ENCODE measurements at places on chromosomes 7 and 10.

GRCh38 chr10:81843042-81843441 lies 32.0 kb upstream of the NRG3 start:
- DNase-seq = no peak

DNA sequence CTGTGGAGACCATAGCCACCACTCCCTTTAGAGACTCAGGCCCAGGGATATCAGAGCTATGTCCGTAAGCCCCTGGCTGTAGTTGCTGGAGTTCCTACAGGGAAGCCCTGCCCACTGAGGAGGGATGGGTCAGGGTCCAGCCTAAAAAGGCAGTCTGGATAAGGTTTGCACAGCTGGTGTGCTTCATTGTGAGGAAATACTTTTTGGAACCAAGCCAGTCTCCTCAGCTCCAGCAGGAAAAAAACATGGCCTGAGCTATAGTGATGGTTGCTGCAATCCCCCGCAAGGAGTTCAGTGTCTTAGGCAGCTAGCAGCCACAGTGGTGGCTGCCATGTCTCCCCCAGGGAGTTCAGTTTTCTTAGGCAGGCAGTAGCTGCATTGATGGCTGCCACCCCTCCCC lies 52.6 kb upstream of the CYP2C8 start:
- DNase-seq = no peak

DNA sequence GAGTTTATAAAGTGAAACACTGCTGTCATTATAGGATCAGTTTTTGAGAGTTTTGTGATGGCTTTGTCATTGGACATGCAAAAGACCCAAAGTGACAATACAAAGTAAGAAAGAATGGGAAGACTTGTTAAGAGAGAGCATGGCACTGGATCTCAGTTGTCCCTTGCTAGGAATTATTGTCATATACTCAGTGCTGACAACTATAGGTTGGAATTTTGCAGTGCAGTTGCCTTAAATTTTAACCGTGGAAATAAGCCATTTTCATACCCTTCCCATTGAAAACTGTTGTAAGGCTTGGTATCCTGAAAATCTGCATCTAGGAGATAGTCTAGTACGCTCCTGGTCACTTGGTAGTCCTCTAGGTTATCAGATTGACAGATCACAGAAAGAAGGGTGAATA lies 1156.7 kb downstream of the GATA3 start:
- DNase-seq = no peak

DNA sequence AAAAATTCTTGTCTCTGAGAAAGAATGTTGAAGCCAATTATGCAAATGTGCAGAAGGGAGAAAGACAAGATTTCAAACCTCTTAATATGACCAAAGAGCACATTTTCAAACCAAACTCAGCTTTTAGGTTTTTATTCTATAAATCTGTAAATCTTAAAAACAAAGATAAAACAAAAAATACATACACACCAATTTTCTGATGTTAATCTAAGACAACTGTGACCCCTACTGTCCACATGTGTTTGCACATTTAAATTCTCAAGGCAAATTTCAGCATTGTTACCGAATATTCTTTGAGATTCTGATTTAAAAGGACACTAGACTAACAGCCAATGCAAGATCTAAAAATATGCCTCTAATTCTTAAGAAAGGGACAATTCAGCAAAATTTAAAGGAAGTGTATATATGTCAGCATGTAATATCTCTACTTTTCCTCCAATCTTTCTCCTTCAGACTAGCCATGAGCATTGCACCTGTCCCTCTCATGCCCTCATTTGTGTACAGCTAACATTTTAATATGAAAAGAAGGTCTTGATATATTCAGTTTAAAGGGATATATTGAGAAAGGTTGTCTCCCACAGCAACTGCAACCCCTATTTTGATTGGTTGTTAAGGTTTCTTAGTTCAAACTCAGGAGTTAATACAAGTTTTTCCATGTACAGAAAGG lies 417.9 kb downstream of the IPMK start:
- DNase-seq = no peak

DNA sequence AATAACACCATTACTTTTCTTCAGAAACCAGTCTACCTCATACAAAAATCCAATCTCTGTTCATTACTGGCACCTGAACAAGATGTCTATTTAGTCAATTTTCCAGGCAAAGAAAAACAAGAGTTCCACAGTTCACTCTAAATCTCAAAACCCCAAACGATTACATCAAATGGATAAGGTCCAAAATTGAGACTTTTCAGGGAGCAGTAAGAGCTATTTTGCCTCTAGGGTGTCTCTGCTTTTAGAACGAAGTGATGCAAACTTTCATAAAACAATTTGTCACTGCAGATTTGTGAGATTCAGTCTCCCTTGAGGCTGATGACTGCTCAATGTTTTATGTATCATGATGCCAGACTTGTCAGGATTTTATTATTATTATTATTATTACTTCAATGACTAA lies 937.0 kb upstream of the PHF14 start:
- no peak for DNase-seq

DNA sequence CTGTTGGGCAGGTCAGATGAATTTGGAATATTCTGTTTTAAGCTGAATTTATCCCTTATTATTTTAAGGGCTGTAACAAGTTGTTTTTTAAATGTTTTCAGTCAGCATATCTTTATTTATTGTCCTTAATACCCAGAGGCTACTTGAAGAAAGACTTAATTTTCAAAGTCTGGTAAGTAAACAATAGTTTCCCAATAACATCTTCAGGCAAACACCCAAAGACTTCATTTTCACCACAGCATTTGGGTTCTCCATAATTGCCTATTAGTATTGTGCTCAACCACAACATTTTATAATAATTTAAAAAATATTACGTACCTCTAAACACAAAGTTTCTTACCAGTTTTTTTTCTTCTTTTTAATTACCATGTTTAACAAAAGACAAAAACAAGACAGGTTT lies 60.0 kb upstream of the MKLN1 start:
- no peak for DNase-seq

DNA sequence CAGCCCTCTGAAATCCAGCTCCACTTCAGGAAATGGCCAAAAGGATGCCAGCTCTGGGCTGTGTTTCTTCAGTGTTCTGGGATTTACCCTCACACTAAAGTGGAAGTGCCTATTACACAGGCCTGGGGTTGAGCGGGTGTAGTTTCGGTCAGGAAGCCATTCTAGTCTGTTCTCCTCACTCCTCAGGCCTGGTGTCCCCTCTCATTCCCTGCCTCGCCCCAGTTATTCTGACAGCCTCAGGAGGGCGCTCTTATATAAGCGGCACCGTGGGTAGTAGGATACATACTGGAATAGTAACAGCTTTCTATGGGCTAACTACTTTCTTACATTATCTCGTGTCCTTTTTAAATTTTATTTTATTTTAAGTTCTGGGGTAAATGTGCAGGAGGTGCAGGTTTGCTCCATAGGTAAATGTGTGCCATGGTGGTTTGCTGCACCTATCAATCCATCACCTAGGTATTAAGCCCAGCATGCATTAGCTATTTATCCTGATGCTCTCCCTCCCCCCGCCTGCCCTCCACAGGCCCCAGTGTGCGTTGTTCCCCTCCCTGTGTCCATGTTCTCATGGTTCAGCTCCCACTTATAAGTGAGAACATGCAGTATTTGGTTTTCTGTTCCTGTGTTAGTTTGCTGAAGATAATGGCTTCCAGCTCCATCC lies 12.2 kb upstream of the LGI1 start:
- DNase-seq = peak; percentile 39

DNA sequence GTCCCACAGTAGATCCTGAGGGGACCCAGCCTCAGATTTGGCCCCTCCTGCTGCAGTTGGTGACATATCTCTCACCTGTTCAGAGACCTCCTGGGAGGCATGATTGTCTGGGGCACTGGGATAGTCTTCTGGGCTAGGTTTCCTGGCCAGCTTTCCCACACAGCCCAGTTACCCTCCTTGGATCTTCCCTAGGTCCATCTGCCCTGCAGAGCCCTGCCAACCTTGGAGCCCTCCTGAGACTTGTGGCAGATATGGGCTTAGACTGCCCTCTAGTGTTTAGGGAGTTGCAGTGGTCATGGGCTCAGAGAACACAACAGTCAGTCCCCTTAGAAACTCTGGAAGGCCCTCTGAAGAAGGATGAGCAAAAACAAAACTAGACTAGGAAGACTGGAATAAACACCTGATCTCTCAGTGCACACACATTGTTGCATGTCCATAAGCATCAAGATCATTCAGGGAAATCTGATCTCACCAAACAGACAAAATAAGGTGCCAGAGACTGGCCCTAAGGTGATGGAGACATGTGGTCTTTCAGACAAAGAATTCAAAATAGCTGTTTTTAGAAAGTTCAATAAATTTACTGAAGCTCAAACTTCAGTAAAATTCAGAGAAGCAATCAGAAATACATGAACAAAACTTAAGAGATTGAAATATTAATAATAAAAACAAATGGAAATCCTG lies 324.6 kb downstream of the ATRNL1 start:
- no peak for DNase-seq

DNA sequence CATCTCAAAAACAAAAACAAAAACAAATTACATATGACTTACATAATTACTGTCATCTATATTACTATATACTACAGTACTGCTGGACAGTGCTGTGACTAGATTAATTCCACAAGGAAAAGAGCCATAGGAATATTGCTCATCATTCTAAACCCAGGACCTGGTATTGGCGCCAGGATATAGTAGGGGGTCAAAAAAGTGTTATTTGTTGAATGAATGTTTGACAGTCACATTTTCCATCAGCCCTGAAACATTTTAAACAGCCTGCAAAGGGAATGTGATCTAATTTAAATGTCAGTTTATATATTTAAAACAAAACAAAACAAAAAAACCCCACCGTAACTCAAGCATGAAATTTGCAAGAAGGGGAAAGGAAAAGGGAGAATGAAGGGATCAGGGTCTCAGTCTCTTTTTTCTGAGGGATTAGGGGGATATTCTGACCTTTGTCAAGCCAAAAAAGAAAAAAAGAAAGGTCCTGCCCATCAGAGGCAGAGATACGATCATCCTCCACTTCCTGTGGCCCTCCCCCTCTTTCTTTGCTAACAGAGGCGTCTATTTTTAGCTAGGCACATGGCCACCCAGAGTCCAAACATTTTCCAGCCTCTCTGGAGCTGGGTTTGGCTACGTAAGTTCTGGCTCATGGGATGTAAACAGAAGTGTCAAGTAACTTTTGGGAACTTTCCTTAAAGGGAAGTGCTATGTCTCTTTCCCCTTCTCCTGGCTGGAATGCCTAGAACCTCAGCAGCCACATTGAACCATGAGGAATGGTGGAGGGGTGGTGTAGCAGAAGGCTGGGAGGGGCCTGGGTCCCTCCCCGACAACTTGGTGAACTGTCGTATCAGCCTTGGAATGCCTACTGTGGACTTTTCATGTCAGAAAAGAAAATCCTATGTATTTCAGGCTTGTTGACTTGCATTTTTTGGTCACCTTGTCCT lies 44.6 kb upstream of the DLG5 start:
- DNase-seq = no peak
